Esophagus squamous epithelium (tissue), 5 donors: ENCODE measurements at places on chromosomes 5 and 9. TPM values are rescaled to one million over a fixed set of nuclear protein-coding genes. Genes with fewer than 3 reads are reported as not detected.

TMEM215 gene
- not detected for total RNA-seq

DNA sequence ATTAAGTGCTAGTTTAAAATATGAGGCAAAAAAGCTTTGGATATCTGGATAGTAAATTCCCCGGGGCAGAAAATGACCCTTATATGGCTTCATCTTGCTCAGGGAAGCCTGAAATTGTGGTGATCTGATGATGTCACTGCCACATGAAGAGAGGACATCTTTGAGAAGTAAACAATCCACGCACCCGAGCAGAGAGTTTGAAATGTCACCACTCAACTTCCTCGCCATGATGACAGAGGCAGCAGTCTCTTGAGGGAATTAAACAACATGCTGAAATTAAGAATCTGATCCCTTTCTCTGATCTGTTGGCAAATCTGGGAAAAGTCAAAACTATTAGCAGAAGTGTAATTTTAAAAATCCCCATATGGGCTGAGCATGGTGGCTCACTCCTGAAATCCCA, 110.0 kb downstream of the TLE1 start:
- H3K4me3 ChIP-seq: no peak overlapping the region
- H3K36me3 ChIP-seq: peaks cover 27% of the 10 kb centered on the region
- H3K4me1 ChIP-seq: no peaks in the 10 kb centered on the region
- no peak for DNase-seq
- no peaks in the 10 kb centered on the region for H3K27me3 ChIP-seq

ELAVL2 gene
- total RNA-seq: 0.97 TPM

TTC1 gene
- total RNA-seq: 34.0 TPM

DNA sequence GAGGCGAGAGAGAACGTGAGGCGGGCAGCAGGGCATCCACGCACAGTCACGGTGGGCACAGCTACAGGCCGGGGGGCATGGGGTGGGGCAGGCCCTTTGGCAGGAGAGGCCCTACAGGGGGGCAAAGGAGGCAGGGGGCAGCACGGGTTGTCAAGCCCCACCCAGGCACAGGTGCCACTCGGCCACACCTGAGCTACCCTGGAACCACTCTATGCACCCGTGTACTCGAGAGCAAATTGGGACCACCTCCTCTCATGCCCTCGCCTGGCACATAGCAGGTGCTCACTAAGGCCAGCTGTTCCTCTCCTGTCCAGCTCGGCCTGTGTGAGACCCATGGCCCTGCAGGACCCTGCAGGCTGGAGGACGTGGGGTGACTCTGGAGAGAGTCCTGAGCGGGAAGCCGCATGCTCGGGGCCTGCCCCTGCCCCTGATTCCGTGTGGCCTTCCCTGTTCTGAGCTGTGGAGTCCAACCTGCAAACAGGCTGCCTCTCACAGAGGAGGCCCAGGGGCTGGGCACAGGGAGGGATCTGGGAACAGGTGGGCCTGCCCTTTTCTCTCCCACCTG, 31.4 kb upstream of the SARDH start:
- H3K27me3 ChIP-seq: no peaks in the 10 kb centered on the region
- peaks cover 8% of the 10 kb centered on the region for H3K36me3 ChIP-seq
- H3K4me3 ChIP-seq: no peak overlapping the region
- no peak for DNase-seq
- no peaks in the 10 kb centered on the region for H3K4me1 ChIP-seq

LCN15 gene
- total RNA-seq: not detected
